ENCODE measurements at places on chromosomes 1 and 21. TPM values are rescaled to one million over a fixed set of nuclear protein-coding genes. Genes with fewer than 3 reads are reported as not detected.

Gene KRTAP19-3
- not detected for total RNA-seq

- peak overlapping the region; percentile 8 for H3K27ac ChIP-seq
- H3K27me3 ChIP-seq, result no peaks in the 10 kb centered on the region
- no peak overlapping the region for H3K4me3 ChIP-seq
Measured at GRCh38 chr1:230143534-230143933, 76.5 kb downstream of the GALNT2 start.

DNA sequence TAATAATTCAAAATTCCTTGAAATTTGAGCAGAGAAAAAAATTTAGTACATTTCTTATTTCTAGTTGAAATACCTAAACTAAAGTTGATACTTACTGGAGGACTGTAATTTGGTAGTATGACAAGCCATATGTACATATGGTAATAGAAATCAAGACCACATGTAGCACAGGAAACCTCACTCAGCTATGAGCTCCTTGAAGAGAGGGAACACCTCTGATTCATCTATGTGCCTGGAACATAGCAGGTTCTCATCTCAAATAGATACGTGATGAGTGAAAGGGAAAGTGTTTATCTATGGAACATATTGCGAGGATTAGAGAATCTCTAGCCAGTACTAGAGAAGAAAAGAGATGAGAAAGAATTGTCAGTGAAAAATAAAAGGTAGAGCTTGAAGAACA, 47.9 kb upstream of the GNG4 start:
- no peak overlapping the region for H3K27ac ChIP-seq
- DNase-seq, result no peak
- H3K36me3 ChIP-seq, result peaks cover 73% of the 10 kb centered on the region
- no peaks in the 10 kb centered on the region for H3K27me3 ChIP-seq

DNA sequence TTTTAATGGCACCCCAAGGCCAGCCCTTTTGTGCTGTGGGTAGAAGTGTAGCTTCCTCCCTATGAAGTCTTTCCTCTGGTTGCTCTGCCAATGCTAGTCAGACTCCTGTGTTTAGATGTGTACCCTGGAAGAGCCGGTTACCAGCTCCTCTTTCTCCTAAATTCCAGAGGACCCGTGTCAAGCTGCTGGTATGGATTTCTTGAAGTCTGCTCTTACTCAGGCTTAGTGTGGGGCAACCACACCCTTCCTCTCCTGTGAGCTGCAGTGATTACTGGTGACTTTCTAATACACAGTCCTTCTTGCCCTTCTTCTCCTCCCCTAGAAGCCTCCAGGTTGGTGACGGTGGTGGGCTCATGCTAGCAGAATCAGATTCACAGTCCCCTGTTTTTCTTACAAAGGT, 74.1 kb upstream of the AKT3 start:
- H3K27me3 ChIP-seq, result no peaks in the 10 kb centered on the region
- no peak overlapping the region for H3K4me3 ChIP-seq
- H3K4me1 ChIP-seq, result peaks cover 17% of the 10 kb centered on the region
- DNase-seq, result peak; percentile 81
- peak overlapping the region; percentile 44 for H3K27ac ChIP-seq

Gene TOMM20
- total RNA-seq, result 309 TPM

GRCh38 chr21:46046471-46046870, 51.4 kb upstream of the COL6A2 start:
- H3K27ac ChIP-seq, result no peak overlapping the region
- peaks cover 9% of the 10 kb centered on the region for H3K27me3 ChIP-seq
- no peak overlapping the region for H3K4me3 ChIP-seq
- no peak for DNase-seq

GRCh38 chr1:155179112-155180031, 5.7 kb downstream of the TRIM46 start:
- H3K36me3 ChIP-seq, result peaks cover 5% of the 10 kb centered on the region
- DNase-seq, result no peak
- H3K4me3 ChIP-seq, result no peak overlapping the region
- H3K27ac ChIP-seq, result no peak overlapping the region

- H3K27me3 ChIP-seq, result no peaks in the 10 kb centered on the region
- no peak overlapping the region for H3K27ac ChIP-seq
- peaks cover 6% of the 10 kb centered on the region for H3K4me1 ChIP-seq
Measured at GRCh38 chr1:56709269-56709880, 64.3 kb downstream of the PRKAA2 start.

DNA sequence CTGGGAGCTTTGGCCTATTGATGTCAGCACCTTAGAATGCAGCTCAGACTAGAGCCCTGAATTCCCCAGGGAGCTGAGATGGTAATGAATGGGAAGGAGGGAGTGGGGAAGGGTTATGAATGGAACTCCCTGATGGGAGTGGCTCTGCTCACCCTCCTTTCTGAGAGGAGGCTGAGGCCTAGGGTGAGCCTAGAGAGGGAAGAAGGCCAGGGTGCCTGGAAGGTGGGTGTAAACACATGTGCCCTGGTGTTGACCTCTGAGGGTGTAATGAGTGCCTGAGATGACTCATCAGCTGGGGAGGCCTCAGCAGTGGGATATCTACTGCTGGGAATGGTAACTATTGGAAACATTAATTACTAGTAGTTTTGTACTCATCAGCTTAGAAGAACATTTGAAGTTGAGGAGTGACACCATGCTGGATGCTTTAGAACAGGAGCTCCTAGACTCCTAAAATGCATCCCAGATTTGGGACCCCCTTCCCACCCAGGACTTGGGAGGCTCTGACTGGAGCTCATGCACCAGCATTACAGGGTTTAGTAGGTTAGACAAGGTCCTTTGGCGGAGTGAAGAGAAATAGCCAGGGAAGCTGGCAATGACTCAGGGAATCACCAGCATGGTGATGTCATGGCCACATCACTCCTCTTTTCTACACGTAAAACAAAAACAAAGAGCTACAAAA, 16.0 kb upstream of the PIGV start:
- no peak overlapping the region for H3K4me3 ChIP-seq
- no peak overlapping the region for H3K27ac ChIP-seq
- H3K4me1 ChIP-seq, result peaks cover 38% of the 10 kb centered on the region
- DNase-seq, result peak; percentile 95
- H3K27me3 ChIP-seq, result no peaks in the 10 kb centered on the region
- H3K36me3 ChIP-seq, result peaks cover 95% of the 10 kb centered on the region

DNA sequence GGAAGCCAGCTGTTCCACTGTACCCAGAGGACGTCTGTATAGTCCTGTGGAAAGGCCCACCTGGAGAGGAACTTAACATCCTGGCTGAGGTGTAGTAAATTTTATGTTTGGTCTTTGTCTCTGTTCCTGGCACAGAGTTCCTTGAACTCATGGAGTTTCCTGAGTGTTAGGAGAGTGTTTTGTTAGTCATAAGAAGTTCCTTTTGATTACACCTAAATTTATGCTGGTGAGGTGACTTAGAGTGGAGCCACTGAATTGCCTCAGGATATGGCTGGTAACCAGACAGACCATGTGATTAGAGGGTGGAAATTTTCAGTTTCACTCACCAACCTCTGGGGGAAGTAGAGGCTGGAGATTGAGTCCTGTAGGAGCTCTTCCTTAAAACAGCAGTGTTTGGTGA, 57.9 kb downstream of the RASAL2 start:
- H3K27ac ChIP-seq, result peak overlapping the region; percentile 92
- H3K36me3 ChIP-seq, result no peaks in the 10 kb centered on the region
- no peak overlapping the region for H3K4me3 ChIP-seq

GRCh38 chr1:236301080-236301957, 19.6 kb upstream of the ERO1B start:
- no peaks in the 10 kb centered on the region for H3K36me3 ChIP-seq
- H3K4me1 ChIP-seq, result no peaks in the 10 kb centered on the region
- H3K27me3 ChIP-seq, result no peaks in the 10 kb centered on the region
- H3K27ac ChIP-seq, result no peak overlapping the region
- DNase-seq, result no peak

DNA sequence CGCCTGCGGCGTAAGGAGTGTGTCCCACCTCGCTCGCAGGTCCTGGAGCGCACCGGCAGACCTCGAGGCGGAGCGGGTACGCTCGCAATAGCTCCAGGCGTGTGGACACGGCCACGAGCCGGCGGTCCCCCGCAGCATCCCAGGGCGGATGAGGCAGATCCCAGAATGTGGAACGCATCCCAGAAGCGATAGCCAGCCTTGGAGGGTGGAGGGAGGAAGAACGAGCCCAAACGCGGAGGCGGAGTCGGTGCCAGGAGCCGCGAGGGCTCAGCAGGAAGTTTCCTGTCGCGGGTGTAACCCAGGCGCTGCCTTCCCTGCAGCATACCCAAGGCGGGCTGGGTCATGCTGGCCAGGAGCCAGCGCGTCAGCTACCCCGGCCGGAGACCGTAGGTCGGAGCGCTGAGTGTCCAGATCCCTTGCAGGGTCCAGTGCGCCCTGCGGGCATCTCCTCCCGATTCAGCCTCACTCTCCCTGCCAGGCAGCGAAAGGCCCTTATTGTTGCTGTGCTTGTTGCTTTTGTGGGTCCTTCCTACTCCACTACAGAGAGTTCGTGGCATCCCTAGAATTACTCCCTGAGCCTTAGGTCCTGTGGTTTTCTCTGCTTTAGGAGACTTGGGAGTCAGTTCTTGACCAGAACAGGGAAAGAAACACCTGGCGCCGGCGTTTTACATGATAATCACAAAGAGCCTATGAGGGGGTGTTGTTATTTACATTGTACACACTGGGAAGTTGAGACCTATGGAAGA, 27.7 kb downstream of the STYXL2 start:
- H3K27me3 ChIP-seq, result peaks cover 10% of the 10 kb centered on the region
- H3K27ac ChIP-seq, result peak overlapping the region; percentile 65
- H3K36me3 ChIP-seq, result no peaks in the 10 kb centered on the region
- peak overlapping the region; percentile 38 for H3K4me3 ChIP-seq

Gene MXRA8
- total RNA-seq, result not detected

GRCh38 chr1:15656464-15656863, 27.7 kb upstream of the PLEKHM2 start:
- H3K36me3 ChIP-seq, result peaks cover 91% of the 10 kb centered on the region
- no peak overlapping the region for H3K27ac ChIP-seq
- no peaks in the 10 kb centered on the region for H3K4me1 ChIP-seq
- H3K4me3 ChIP-seq, result no peak overlapping the region
- H3K27me3 ChIP-seq, result no peaks in the 10 kb centered on the region

GRCh38 chr1:103211073-103211472, 102.8 kb upstream of the COL11A1 start:
- no peak overlapping the region for H3K4me3 ChIP-seq
- H3K27me3 ChIP-seq, result peaks cover 47% of the 10 kb centered on the region
- no peak overlapping the region for H3K27ac ChIP-seq
- no peak for DNase-seq
- H3K36me3 ChIP-seq, result no peaks in the 10 kb centered on the region
- no peaks in the 10 kb centered on the region for H3K4me1 ChIP-seq

GRCh38 chr1:204617256-204618147, 68.0 kb downstream of the LRRN2 start:
- H3K4me3 ChIP-seq, result no peak overlapping the region
- no peak overlapping the region for H3K27ac ChIP-seq
- peaks cover 42% of the 10 kb centered on the region for H3K27me3 ChIP-seq
- no peaks in the 10 kb centered on the region for H3K4me1 ChIP-seq
- no peaks in the 10 kb centered on the region for H3K36me3 ChIP-seq

DNA sequence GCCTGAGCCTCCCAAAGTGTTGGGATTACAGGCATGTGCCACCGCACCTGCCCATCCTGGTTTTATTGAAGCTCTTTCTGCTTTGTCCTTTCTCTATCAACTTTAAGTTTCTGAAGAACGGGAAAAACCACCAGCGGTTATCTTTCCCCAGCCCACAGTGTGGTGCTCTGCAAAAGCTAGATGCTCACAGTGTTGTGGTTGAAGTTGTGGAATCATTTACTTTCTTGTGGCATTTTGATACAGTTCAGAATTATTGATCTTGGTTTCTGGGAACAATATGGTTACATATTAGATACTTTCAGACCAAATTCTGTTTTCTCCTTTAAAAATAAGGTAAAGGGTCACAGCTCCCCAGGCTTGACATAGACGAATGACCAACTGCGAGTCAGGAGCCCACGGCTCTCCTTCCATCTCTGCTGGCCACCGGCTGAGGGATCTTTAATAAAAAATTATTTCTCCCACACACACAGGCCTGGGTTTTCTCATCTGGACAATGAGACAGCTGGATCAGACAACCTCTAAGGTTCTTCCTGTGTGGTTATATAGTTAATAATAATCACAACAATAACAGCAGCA, 385.3 kb downstream of the SETD4 start:
- no peaks in the 10 kb centered on the region for H3K4me1 ChIP-seq
- peaks cover 20% of the 10 kb centered on the region for H3K27me3 ChIP-seq
- no peak for DNase-seq
- no peak overlapping the region for H3K27ac ChIP-seq

DNA sequence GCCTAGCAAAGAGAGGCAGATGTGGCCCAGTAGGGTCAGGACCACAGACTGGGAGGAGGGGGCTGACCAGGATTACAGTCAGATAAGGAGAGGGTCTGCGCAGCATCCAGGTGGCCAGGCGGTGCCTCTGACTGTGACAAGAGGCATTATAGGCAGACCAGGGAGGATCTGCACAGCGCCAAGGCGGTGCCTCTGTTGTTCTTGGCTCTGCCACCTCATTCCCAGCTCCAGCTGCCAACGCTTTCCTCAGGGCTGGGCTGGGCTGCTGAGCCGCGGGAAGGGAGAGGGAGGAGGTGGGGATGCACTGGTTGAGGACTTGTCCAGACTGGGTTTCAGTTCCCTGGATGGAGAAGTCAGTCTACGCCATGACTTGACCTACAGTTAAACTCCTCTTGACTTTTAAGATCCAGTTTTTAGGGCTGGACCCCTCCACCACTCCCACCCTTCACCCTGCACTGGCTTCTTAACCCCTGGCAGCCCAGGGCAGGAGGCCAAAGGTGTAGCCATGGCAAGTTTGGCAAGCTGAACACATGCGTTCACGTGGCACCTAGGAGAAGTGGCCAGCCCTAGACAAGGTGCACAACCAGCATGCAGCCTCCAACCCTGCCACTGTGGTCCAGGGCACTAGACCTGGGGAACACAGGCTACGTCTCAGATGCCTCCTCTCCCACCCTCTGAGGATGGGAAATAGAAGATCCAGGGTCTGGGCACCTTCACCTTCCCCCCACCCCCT, 4.5 kb upstream of the CRABP2 start:
- H3K27me3 ChIP-seq, result no peaks in the 10 kb centered on the region
- peaks cover 37% of the 10 kb centered on the region for H3K4me1 ChIP-seq
- H3K36me3 ChIP-seq, result no peaks in the 10 kb centered on the region
- H3K4me3 ChIP-seq, result no peak overlapping the region
- DNase-seq, result peak; percentile 98
- H3K27ac ChIP-seq, result peak overlapping the region; percentile 6

DNA sequence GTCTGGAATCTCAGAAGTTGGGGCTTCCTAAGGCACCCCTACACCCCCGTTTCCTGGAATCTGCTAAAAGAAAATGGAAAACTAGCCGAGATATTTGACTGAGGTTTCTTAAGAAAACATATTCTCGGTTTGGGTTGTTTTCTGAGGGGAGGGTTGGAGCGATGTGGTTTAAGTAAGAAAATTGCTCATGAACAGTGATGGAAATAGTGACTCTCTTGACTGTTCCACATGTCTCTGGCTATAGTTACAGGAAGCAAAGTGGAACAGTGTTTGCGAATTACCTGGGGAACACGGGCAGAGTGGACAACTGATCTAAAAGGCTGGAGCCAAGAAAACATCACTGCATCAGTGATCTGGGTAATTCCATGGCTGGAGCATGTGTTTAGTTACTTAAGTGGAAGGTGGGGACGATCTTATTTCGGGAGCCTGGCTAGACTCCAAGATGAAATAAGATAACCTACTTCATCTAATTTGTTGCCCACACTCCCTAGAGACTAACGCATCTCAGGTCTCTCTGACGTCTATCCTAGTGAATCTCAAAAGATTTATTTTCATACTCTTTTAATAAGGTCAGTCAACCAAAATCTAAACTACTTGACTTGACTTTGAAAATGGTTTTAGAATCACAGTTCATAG, 92.4 kb downstream of the KCNJ15 start:
- no peak overlapping the region for H3K4me3 ChIP-seq
- no peaks in the 10 kb centered on the region for H3K36me3 ChIP-seq
- DNase-seq, result no peak
- H3K27me3 ChIP-seq, result no peaks in the 10 kb centered on the region

GRCh38 chr1:24861821-24862727, 68.0 kb downstream of the RUNX3 start:
- no peak overlapping the region for H3K27ac ChIP-seq
- DNase-seq, result no peak
- no peak overlapping the region for H3K4me3 ChIP-seq
- H3K36me3 ChIP-seq, result no peaks in the 10 kb centered on the region
